Ascending aorta (tissue), 2 donors: ENCODE measurements at places on chromosomes 1 and 21.

DNA sequence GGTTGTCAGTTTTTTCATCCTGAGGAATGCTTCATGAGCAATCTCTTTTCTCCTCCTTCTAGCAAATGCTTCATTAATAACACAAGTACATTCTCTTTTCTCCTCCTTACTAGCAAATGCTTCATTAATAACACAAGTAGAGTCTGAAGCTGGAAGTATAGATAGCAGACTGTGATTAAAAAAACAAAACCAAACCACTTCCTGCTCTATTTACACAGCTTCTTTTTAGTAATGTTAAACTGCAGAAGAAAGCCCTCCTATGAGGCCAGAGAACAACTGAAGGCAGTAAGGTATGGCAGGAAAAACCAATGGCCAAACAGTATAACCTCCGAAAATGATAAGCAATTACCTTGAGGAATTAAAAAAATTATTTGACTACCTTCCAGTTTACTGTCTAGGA, 90.1 kb downstream of the ZSWIM5 start:
- no peak overlapping the region for H3K27ac ChIP-seq
- no peaks in the 10 kb centered on the region for H3K36me3 ChIP-seq
- H3K4me1 ChIP-seq = no peaks in the 10 kb centered on the region
- DNase-seq = no peak

- no peak overlapping the region for H3K4me3 ChIP-seq
- DNase-seq = no peak
- no peaks in the 10 kb centered on the region for H3K27me3 ChIP-seq
- no peak overlapping the region for H3K27ac ChIP-seq
- H3K36me3 ChIP-seq = peaks cover 11% of the 10 kb centered on the region
Observed at GRCh38 chr1:230243146-230243545, 176.1 kb downstream of the GALNT2 start.

DNA sequence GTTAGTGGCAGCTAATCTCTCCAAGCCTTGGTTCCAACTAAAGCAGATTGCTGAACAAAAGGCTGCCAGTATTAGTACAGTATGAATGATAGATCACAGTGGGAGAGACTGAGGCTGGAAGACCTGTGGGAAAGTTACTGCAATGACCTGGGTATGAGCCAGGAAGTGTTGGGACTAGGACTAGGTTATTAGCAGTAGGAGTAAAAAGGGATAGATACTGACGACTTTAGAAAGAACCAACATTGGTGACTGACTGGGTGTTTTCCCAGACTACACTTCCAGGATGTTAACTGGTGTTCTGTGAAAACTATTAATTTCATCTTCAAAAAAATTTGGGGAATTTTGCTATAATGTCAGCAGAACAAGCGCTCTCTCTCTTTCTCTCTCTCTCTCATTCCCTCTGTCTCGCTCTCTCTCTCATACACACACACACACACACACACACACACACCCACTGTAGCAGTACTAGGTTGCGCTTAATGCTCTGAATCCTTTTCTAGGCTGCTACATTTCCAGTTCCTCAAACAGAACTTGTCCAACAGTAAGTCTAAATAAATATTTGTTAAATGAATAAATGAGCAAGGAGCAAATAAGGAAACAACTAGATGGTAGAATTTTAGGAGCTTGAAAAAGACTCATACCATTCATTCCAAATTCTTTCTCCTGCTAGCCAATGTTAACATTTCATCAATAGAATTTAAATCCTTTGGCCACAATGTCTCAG, 47.6 kb upstream of the RGS8 start:
- H3K27me3 ChIP-seq = no peaks in the 10 kb centered on the region
- H3K4me3 ChIP-seq = no peak overlapping the region
- H3K36me3 ChIP-seq = no peaks in the 10 kb centered on the region
- H3K27ac ChIP-seq = no peak overlapping the region
- DNase-seq = no peak

- DNase-seq = no peak
- H3K27me3 ChIP-seq = no peaks in the 10 kb centered on the region
- peaks cover 81% of the 10 kb centered on the region for H3K36me3 ChIP-seq
Observed at GRCh38 chr21:32322676-32323075, 24.0 kb downstream of the MRAP start.

- peak overlapping the region; percentile 82 for H3K27ac ChIP-seq
- H3K4me1 ChIP-seq = peaks cover 31% of the 10 kb centered on the region
- no peaks in the 10 kb centered on the region for H3K27me3 ChIP-seq
- DNase-seq = no peak
- no peaks in the 10 kb centered on the region for H3K36me3 ChIP-seq
Observed at GRCh38 chr21:44954281-44954771, 14.5 kb downstream of the SLX9 start.

- H3K4me1 ChIP-seq = no peaks in the 10 kb centered on the region
- DNase-seq = no peak
- H3K27me3 ChIP-seq = no peaks in the 10 kb centered on the region
- peaks cover 33% of the 10 kb centered on the region for H3K36me3 ChIP-seq
- no peak overlapping the region for H3K4me3 ChIP-seq
- no peak overlapping the region for H3K27ac ChIP-seq
Observed at GRCh38 chr1:185096531-185096930, 51.2 kb downstream of the RNF2 start.

DNA sequence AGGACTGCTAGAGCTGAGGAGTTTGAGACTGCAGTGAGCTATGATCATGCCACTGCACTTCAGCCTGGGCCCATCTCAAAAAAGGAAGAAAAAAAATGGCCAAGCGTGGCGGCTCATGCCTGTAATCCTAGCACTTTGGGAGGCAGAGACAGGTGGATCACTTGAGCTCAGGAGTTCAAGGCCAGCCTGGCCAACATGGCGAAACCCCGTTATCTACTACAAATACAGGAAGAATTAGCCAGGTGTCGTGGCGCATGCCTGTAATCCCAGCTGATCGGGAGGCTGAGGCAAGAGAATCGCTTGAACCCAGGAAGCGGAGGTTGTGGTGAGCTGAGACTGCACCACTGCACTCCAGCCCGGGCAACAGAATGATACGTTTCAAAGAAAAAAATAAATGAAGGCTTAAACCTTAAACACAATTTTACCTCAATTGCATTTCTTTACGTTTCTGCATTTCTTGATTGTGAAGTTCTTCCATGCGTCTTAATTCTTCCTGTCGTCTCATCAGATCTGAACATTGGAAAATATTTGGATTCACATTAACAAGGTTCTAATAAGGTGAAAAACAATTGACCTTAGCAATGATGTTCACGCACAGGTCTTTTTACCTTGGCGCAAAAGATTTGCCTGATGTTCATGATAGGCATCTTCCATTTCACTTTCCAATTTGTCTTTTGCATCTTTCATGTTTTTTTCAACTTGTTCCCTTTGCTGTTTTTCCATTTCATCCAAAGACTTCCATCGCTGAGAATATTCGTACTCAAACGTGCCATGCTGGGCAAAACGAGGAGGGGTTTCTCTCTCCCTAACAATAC, 4.2 kb downstream of the SFPQ start:
- no peak overlapping the region for H3K27ac ChIP-seq
- DNase-seq = no peak
- H3K4me3 ChIP-seq = no peak overlapping the region

GRCh38 chr1:21775550-21775914, 7.4 kb downstream of the USP48 start:
- no peak overlapping the region for H3K27ac ChIP-seq
- no peaks in the 10 kb centered on the region for H3K36me3 ChIP-seq
- no peak overlapping the region for H3K4me3 ChIP-seq
- no peak for DNase-seq
- no peaks in the 10 kb centered on the region for H3K27me3 ChIP-seq

DNA sequence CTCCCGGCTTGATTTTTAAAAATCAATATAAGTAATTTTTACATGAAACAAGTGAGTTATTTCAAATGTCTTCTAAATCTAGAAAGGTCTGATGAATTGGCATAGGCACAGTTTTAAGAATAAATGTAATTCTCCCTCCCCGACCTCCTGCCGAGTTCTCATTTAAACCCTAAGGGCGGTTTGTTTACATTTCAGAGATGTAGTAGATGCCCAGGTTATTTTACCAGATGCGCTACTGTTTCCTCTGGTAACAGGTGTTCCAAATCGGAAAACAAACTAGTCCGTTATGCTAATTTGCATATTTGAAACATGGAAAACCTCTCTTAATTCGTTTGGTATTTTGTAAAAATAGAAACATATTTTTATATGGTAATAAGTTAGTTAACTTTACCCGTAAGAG, 53.8 kb upstream of the CFAP126 start:
- no peak overlapping the region for H3K4me3 ChIP-seq
- no peaks in the 10 kb centered on the region for H3K27me3 ChIP-seq
- H3K4me1 ChIP-seq = no peaks in the 10 kb centered on the region
- no peaks in the 10 kb centered on the region for H3K36me3 ChIP-seq
- H3K27ac ChIP-seq = no peak overlapping the region
- no peak for DNase-seq

GRCh38 chr1:19341201-19342061, 29.3 kb downstream of the SLC66A1 start:
- peak overlapping the region; percentile 32 for H3K27ac ChIP-seq
- no peaks in the 10 kb centered on the region for H3K27me3 ChIP-seq
- no peak overlapping the region for H3K4me3 ChIP-seq
- DNase-seq = no peak
- peaks cover 8% of the 10 kb centered on the region for H3K4me1 ChIP-seq
- peaks cover 70% of the 10 kb centered on the region for H3K36me3 ChIP-seq

GRCh38 chr1:119286587-119287181, 81.9 kb upstream of the HAO2 start:
- H3K36me3 ChIP-seq = no peaks in the 10 kb centered on the region
- DNase-seq = no peak
- H3K27ac ChIP-seq = no peak overlapping the region
- no peak overlapping the region for H3K4me3 ChIP-seq
- H3K4me1 ChIP-seq = no peaks in the 10 kb centered on the region

DNA sequence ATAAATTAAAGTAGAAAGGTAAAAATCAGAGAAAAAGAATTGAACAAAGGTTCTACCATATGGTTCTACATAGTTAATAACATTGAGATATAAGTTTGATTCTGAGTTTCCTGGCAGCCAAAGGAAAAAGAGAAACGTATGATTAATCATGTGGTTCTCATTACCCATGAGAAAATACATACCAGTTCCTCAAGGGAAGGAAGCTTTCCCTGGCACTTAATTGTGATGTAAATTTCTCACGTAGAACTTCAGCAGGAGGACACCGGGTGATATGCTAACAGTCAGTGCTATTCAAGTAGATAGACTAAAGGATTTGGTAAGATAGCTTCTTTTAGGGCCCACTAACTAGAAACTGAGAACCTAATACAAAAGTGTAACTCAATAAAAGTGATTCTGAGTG, 218.5 kb downstream of the NFIA start:
- no peak for DNase-seq
- no peaks in the 10 kb centered on the region for H3K36me3 ChIP-seq
- no peaks in the 10 kb centered on the region for H3K27me3 ChIP-seq
- H3K4me1 ChIP-seq = peaks cover 36% of the 10 kb centered on the region
- peak overlapping the region; percentile 55 for H3K27ac ChIP-seq

GRCh38 chr1:98898940-98899339, 105.7 kb downstream of the PLPPR5 start:
- H3K36me3 ChIP-seq = no peaks in the 10 kb centered on the region
- DNase-seq = no peak
- H3K27ac ChIP-seq = no peak overlapping the region
- H3K4me1 ChIP-seq = no peaks in the 10 kb centered on the region

- no peak overlapping the region for H3K4me3 ChIP-seq
- no peaks in the 10 kb centered on the region for H3K36me3 ChIP-seq
- no peaks in the 10 kb centered on the region for H3K4me1 ChIP-seq
- H3K27ac ChIP-seq = no peak overlapping the region
- no peaks in the 10 kb centered on the region for H3K27me3 ChIP-seq
Observed at GRCh38 chr1:75170011-75170410, 35.8 kb downstream of the LHX8 start.

DNA sequence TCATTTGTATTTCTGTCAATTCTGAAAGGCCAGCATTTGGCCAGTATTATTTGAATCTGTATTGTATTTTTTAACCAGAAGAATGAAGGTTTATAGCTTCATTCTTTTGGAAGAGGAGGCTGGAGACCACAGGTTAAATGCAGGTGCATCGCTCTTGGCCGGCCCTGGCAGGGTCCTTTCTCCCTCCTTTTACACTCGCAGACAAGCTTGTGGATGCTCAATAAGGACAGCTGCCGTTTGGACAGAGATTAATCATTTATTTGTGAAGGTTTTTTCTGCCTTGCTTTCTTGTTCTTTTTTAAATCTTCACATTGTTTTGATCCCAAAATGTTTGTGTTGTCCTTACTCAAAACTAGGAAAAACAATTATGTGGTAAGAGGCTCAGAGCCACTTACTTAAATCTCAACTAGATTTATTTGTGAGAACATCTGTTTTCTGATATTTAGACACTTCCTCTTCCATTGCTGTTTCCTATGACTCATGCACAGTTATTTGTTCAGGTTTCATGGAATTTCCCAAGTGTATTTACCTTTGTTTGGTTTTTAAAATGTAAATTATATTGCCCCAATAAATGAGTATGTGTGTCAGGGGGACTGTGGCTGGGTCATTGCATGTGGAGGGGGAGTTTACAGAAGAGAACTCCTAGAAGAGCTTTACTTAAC, 46.7 kb upstream of the LAMC2 start:
- H3K4me3 ChIP-seq = no peak overlapping the region
- peaks cover 80% of the 10 kb centered on the region for H3K36me3 ChIP-seq
- H3K27ac ChIP-seq = peak overlapping the region; percentile 28
- no peaks in the 10 kb centered on the region for H3K27me3 ChIP-seq
- no peaks in the 10 kb centered on the region for H3K4me1 ChIP-seq

GRCh38 chr1:107599220-107599619, 365.8 kb downstream of the VAV3 start:
- H3K27me3 ChIP-seq = no peaks in the 10 kb centered on the region
- H3K36me3 ChIP-seq = no peaks in the 10 kb centered on the region
- no peak overlapping the region for H3K4me3 ChIP-seq

DNA sequence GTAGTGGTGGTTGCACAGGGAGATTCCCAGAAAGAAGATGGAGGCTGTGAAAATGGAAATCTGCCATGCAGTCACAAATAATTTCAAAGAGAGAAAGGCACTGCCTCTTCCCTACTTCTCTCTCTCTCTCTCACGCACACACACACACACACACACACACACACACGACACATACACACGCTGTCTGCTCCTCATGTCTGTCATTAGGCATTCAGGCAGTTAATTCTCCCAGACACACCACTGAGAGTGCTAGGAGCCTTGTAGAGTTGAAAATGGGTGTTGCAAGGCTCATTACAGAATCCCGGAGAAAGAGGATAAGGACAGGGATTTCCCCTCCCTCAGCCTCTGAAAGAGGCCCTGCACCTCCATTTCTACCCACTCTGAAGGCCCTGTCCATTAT, 47.8 kb upstream of the LRRN2 start:
- no peak for DNase-seq
- no peaks in the 10 kb centered on the region for H3K4me1 ChIP-seq
- H3K27ac ChIP-seq = no peak overlapping the region
- H3K27me3 ChIP-seq = no peaks in the 10 kb centered on the region
